Islet precursor cell (in vitro differentiated cells): ENCODE measurements at places on chromosomes 5 and 9.
A peak's percentile ranks its signal among the peaks of the same experiment; 100 is the strongest.

DNA sequence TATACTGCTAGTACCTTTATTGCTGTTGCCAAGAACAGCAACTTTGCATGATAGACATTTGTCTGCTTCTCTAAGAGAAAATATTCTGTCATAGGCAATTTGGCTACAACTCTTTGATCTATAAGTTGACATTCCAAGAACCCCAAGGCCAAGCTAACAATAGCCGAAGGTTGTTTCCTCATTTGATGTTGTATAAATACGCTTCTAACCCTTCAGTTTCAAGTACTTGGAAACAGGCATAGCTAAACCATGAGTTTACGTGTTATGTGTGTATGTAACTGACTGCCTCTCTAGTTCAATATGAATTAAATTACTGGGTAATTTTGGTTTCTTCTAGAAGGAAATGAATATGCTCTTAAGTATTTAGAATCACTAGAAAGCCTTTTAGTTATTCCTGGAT is 1034.0 kb downstream of the TLE4 start:
- no peak for DNase-seq

GRCh38 chr5:138935466-138935865 is 60.3 kb upstream of the LRRTM2 start:
- DNase-seq = no peak

GRCh38 chr9:68498816-68499215 is 41.9 kb downstream of the TMEM252 start:
- no peak for DNase-seq

GRCh38 chr5:122120957-122121356 is 8.4 kb upstream of the ZNF474 start:
- no peak for DNase-seq

DNA sequence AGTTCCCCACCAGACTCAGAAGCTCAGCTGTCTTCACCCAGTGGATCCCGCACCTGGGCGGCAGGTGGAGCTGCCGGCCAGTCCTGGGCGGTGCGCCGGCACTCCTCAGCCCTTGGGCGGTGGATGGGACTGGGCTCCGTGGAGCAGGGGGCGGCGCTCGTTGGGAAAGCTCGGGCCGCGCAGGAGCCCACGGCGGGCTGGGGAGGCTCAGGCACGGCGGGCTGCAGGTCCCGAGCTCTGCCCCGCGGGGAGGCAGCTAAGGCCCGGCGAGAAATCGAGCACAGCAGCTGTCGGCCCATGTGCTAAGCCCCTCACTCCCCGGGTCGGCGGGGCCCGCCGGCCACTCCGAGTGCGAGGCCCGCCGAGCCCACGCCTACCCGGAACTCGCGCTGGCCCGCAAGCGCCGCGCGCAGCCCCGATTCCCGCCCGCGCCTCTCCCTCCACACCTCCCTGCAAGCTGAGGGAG is 560.0 kb downstream of the BRINP1 start:
- DNase-seq = peak; percentile 80

GRCh38 chr5:79613549-79613948 is 1.3 kb downstream of the TENT2 start:
- DNase-seq = no peak

DNA sequence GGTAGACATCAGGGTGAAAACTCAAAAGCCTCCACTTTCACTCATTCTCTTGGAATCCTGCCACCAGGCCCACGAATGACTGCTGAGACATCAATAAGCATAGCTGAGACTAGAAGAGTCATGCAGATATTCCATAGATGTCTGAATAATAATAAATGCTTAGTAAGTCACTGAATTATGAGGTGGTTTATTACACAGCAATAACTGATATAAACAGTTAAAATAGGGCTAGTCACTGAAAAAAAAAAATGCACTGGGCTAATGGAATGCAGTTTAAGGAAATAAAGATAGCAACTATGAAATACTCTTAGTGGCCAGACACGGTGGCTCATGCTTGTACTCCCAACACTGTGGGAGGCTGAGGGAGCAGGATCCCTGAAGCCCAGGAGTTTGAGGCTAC is 262.8 kb upstream of the CDH6 start:
- DNase-seq = no peak

DNA sequence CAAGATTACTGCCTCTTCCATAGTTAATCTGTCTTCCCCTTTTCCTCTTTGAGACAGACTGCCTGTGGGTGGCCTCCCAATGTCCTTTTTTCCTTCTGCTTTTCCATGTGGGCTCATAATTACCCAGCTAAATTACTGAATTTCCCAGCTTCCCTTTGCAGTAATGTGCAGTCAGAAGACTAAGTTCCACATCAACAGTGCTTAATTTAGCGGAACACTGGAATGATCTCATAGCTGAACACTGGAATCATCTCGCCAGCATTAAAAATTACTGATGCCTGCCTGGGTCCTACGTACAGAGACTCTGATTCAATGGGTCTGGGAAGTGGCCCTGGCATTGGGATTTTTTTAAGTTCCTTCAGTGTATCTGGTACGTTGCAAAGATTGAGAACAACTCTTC is 84.3 kb downstream of the DNAH5 start:
- no peak for DNase-seq

- peak; percentile 83 for DNase-seq
These were observed at the start of gene EDIL3 for GRCh38 chr5:84384604-84385575. TSS of gene EDIL3 (minus strand) at chr5:84384880. CDS start at chr5:84384374, 506 bp downstream.

DNA sequence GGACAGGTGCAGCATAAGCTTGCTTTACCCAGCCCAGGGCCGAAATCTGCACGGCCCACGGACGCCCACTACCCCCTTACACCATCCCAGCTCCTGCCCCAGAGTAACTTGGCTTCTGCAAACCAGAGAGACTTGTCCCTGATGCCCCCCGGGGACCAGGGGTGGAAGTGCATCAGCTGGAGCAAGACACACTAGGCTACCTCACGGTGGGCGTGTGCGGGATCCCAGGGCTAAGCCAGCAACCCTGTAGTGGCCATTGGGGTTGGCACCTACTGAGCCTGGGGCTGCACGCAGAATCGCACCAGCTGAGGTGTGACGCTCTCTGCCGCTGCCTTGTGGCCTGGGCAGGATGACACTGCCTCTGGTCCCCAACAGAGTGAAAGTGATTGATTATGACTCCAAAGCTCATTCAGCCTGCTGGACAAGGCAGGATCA is 6.1 kb upstream of the ZNF79 start:
- DNase-seq = peak; percentile 81

DNA sequence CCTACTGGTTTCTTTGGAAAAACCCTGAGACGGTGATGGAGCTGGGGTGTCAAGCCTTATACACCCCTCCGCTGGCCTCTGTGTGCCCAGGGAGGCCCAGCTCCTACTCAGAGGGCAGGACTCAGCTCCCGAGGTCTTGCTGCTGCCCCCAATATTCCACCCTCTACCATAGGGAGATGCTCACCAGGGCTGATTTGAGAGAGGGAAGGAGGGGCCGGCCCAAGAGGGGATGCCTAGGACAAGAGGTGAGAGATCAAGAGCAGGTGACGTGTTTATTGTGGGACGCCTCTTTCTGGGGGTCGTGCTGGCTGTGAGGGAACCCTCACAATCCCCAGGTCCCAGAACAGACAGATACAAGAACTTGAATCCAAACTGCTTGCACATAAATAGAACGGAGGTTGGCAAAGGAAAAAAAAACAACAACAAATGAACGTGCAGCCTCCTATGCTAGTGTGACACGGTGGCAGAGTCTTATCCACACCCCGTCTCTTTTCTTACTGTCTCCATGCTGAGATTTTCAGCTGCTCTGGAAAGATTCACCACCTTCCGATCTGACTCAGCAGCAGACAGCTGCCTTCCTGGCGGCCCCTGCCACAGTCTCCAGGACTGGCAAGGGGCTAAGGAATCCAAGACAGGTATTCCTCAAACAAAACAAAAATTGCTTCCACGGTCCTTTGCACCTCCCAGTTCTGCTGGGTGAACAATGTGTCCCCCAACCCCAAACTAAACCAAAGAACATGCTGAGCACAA is 22.3 kb downstream of the FABP6 start:
- no peak for DNase-seq

DNA sequence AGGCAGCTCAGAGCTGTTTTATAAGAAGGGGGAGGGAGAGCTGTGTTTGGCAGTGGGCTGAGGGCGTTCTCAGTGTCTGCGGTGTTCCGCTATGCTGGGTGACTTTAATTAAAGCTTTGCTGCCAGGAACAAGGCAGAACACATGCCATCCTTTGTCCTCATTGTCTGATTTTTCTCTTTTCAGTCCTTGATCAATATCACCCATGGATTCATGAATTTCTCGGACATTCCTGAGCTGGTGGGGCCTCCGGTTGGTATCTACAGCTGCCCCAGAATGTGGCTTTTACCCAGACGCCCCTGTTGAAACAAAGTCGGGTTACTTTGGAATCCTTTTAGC is 66.5 kb upstream of the TGFBR1 start:
- no peak for DNase-seq

DNA sequence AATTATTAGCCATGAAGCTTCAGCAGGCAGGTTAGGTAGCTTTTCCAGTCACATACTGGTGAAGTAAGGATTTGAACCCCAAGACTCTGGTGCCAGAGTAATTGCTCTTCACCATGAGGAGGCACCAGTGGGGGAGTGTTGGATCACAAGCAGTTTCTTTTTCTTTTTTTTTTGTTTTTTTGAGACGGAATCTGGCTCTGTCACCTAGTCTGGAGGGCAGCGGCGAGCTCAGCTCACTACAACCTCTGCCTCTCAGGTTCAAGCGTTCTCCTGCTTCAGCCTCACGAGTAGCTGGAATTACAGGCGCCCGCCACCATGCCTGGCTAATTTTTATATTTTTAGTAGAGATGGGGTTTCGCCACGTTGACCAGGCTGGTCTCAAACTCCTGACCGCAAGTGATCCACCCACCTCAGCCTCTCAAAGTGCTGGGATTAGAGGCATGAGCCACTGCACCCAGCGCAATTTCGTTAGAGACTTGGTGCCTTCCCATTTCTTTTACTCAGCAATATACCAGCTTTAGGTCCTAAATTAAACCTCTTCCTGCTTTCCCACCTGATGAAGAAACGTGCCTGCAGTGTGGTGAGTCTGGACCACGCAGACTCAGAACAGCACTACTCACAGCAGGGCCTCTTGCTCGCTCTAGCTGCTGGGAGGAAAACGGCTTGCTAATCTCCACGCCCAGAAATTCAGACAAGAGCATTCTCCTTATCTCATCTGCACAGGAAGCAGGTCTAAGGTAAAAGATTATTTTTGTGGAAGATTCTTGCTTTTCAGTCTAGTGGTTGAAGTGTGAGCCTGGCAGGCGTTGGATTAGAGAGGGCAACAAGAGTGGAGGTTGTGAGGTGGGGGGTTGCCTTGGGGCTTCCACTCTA is at the start of gene S100Z:
TSS of gene S100Z (plus strand) at position 596 of the 873 bp plus-strand sequence. CDS start 25,346 bp downstream, outside the sequence.
- DNase-seq = no peak

GRCh38 chr5:127699416-127699815 is 3.8 kb upstream of the CCDC192 start:
- DNase-seq = no peak

- peak; percentile 76 for DNase-seq
These were observed 480 bp downstream of the LMNB1 start for GRCh38 chr5:126777257-126777974.

GRCh38 chr5:138559937-138560336 is 15.3 kb downstream of the HSPA9 start:
- DNase-seq = no peak

DNA sequence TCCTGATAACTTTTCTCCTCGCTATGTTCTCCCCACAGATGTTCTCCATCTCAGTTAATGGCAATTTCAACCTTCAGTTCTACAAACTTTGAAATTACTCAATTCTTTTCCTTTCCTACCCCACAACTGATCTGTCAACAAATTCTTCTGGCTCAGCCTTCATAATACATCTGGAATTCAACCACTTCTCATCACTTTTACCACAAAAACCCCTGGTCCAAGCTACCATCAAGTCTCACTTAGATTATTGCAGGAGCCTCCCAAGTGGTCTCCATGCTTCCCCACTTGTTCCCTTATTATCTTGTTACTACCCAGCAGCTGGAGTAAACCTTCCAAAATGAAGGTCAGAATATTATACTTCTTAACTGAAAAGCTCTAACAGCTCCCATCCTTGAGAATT is 110.1 kb downstream of the FBN2 start:
- DNase-seq = no peak

- DNase-seq = no peak
These were observed 10.8 kb upstream of the KIF27 start for GRCh38 chr9:83932011-83932410.

DNA sequence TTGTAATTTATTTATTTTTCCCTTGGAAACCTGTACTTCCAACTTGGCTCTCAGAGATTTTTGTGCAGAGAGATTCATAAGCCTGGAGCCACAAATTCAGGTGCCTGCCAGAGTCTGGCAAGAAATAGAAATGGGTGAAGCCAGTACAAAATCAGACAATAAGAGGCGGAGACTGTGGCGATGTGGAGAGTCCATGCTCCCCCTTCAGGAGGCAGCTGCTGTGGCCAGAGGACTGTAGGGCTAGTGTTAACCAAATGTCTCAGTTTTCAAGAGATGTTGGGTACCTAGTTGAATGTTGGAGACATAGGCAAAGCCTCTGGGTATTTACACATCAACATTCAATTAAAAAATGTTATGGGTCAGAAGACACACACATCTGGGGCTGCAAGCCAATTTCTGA is 208.6 kb downstream of the PSAT1 start:
- no peak for DNase-seq

GRCh38 chr5:123044926-123045617 is 8.5 kb upstream of the PPIC start:
- peak; percentile 66 for DNase-seq

DNA sequence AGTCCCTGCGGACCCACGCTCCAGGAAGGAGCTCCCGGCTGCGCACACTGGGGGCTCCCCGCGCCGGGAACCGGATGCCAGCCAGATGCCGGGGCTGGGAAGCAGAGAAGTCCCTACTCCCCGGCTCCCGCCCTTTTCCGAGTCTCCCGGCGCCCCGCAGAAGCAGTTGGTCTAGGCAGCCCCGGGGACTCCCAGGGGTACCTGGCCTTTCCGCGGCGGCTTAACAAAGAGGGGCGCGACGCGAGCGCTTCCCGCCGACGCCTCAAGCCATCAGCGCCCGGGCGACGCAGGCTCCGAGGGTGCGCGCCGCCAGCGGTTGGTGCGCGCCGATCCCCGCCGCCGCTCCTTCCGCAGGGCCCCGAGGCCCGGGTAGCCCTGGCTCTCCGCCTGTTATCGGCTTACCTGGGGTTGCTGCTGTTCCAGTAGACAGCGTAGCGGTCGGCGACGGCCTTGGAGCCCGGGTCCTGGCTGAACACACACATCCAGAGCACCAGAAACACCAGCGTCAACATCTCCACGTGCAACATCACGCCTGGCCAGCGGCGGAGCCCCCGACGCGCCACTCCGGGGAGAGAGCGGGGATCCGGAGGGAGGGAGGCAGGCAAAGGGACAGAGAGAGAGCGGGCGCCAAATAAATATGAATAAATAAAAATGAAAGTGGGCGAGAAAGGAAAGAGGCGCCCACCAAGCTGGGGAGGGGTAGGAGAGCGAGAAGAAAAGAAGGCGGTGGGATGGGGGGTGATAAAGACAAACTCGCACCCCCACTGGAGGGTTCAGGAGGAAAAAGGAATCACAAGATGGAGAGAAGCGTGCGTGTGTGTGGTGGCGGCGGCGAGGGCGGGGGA is 428 bp downstream of the EFNA5 start:
- peak; percentile 73 for DNase-seq
